ENCODE measurements at places on chromosomes 11 and 22.
A peak's percentile ranks its signal among the peaks of the same experiment; 100 is the strongest.

DNA sequence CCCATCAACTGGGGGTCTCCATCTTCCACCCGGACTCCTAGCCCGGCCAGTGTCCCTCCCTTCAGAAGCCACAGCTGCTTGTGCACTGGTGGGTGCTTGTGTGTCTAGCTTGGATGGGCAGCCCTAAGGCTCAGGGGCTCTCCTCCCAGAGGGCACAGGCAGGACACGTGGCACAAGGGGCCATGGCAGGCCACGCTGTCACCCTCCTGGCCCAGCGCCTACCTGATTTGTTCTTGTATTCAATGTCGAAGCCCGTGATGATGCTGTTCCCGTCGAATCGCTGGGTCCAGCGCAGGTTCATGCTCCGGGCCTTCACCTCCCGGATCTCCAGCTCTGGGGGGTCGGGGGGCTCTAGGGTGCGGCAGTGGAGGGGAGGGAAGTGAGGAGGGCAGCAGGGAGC, 152.6 kb downstream of the CEP164 start:
- no peak overlapping the region for H3K4me3 ChIP-seq
- H3K27me3 ChIP-seq, result peaks cover 18% of the 10 kb centered on the region
- H3K36me3 ChIP-seq, result no peaks in the 10 kb centered on the region
- no peak for DNase-seq
- H3K4me1 ChIP-seq, result no peaks in the 10 kb centered on the region

DNA sequence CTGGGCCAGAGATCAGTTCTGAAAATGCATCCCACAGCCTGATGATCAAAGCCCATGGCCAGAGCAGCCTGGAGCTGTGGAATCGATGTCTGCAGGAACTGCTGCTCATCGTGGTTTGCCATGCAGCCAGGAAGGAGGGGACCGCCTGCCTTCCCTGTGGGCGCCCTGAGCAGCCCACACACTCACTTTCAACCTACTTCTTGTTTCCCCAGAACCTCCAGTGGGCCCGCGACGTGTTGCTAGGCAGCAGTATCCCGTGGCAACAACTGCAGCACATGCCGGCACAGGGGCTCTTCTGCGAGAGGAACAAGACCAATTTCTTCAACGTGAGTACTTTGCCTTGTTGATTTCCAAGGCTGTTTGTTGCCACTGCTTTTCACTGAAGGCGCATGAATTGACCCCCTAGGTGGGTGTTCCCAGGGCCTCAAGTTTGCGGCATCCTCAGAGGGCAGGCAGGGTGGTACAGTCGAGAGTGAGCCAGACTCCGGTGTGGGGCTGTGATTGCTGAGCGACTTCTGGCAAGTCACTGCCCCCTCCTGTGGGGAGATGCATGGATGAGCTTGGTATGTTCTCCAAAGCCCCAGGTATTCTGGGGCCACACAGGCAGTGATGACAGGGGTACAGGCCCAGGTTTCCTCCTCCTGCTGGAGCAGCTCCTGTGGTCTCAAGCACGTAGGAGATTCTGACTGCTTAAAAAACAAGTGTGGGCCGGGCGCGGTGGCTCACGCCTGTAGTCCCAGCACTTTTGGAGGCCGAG, 47.0 kb upstream of the SUSD2 start:
- H3K36me3 ChIP-seq, result peaks cover 13% of the 10 kb centered on the region
- DNase-seq, result no peak
- H3K27me3 ChIP-seq, result no peaks in the 10 kb centered on the region
- no peak overlapping the region for H3K4me3 ChIP-seq
- H3K27ac ChIP-seq, result no peak overlapping the region

DNA sequence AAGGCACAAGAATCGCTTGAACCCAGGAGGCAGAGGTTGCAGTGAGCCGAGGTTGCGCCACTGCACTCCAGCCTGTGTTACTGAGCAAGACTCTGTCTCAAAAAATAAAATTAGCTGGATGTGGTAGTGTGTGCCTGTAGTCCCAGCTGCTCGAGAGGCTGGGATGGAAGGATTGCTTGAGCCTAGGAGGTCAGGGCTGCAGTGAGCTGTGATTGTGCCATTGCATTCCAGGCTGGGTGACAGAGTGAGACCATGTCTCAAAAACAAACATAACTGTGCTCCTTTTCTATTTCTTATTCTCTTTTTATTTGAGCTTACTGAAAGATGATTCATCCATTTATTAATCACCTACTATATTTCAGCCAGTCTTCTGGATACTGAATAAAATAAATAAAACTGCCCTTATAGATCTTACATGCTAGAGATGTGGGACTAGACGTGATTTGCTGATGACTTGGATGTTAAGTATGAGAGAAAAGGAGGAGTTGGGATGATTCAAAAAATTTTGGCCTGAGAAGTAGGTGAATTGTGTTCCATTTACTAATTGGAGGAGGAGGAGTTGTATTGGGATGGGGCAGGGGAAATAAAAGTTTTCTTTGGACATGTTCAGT, 18.0 kb downstream of the PAAF1 start:
- peaks cover 1% of the 10 kb centered on the region for H3K36me3 ChIP-seq
- no peaks in the 10 kb centered on the region for H3K27me3 ChIP-seq
- H3K4me1 ChIP-seq, result peaks cover 3% of the 10 kb centered on the region
- no peak overlapping the region for H3K4me3 ChIP-seq
- H3K27ac ChIP-seq, result no peak overlapping the region

- DNase-seq, result no peak
- no peaks in the 10 kb centered on the region for H3K27me3 ChIP-seq
- H3K4me1 ChIP-seq, result peaks cover 9% of the 10 kb centered on the region
- H3K27ac ChIP-seq, result no peak overlapping the region
- H3K36me3 ChIP-seq, result no peaks in the 10 kb centered on the region
- no peak overlapping the region for H3K4me3 ChIP-seq
These were observed 305.8 kb upstream of the NCAM1 start for GRCh38 chr11:112655371-112655770.

DNA sequence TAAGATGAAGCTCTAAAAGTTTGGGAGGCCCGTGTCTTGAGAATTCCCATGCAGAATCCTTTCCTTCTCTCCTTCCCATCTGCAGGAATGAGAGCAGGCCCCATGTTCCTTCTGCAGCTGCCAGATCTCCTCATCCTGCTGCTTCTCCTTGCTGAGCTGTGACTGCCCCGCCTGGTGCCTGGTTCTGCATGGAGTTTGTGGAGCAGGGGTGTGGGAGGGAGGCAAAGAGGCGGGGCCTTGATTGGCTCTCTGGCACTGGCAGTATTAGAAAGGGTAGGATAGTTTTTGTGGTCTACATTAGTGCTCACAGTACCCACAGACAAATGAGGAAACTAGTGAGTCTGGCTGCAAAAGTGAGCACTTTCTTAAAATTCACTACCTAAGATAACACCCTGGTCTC, 91.1 kb upstream of the CLPB start:
- H3K27ac ChIP-seq, result no peak overlapping the region
- H3K27me3 ChIP-seq, result no peaks in the 10 kb centered on the region
- no peaks in the 10 kb centered on the region for H3K36me3 ChIP-seq
- no peak overlapping the region for H3K4me3 ChIP-seq

GRCh38 chr11:100791860-100792259, 104.8 kb downstream of the ARHGAP42 start:
- H3K27ac ChIP-seq, result no peak overlapping the region
- no peak overlapping the region for H3K4me3 ChIP-seq
- H3K36me3 ChIP-seq, result no peaks in the 10 kb centered on the region
- H3K4me1 ChIP-seq, result peaks cover 23% of the 10 kb centered on the region

- H3K4me3 ChIP-seq, result no peak overlapping the region
- H3K4me1 ChIP-seq, result peaks cover 25% of the 10 kb centered on the region
- peak; percentile 38 for DNase-seq
These were observed 140.8 kb downstream of the SNX19 start for GRCh38 chr11:130775306-130776060.

DNA sequence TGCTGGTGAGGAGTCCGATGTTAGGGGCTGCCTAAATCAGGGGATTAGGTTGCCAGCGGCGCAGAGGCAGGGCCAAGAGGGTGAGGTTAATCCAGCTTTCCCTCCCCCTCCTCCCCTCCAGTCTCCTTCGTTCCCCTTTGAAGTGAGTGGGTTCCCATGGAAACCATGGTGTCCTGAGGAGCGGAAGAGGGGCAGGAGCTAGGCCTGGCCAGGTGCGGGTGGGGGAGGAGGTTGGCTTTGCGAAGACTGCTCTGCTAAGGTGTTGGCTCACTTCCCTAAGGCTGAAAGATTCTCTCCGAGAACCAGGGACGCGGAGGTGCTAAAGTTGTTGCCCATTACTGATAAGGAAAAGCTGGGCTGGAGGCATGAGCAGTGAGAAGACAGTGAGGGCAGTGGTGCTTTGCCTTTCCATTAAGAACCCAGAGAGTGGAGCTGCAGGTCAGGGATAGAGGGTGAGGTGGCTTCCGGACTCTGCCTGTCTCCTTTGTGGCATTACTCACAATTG, 124.6 kb downstream of the FEZ1 start:
- no peak overlapping the region for H3K27ac ChIP-seq
- peaks cover 14% of the 10 kb centered on the region for H3K27me3 ChIP-seq
- H3K4me3 ChIP-seq, result no peak overlapping the region
- H3K36me3 ChIP-seq, result no peaks in the 10 kb centered on the region
- H3K4me1 ChIP-seq, result no peaks in the 10 kb centered on the region

Data from keratinocyte (primary cell).